ENCODE measurements at places on chromosomes 11 and 22.

DNA sequence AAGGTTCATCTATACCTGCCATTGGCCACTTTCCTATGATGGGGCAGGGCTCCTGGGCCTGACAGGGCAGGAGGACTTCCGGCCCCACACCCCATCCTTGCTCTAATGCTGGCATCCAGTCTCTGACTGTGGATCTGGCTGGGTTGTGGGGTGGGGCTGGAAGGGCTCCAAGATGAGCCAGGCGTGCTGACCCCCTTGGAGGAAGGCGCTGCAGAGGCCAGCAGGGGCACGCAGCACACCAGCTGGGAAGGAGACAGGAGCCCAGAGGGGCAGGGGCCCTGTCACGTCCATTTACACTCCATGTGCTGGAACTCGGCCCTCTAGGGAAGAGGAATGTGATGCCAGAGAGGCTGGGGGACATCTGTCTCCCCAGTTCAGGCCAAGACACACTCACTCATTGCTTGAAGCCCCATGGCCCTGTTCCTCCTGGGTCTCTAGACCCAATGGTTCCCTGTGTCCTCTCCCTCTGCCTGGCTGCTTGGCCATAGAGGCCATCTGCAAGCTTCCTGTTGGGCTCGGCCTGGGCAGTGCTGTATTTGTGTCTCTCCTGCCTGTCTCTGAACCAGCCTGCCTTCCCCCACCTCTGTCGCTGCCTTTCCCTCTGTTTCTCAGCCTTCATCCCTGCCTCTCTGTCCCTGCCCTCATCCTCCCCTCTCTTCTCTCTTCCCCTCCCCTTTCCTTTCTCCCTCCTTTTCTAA lies 67.5 kb upstream of the NECTIN1 start:
- DNase-seq = no peak

DNA sequence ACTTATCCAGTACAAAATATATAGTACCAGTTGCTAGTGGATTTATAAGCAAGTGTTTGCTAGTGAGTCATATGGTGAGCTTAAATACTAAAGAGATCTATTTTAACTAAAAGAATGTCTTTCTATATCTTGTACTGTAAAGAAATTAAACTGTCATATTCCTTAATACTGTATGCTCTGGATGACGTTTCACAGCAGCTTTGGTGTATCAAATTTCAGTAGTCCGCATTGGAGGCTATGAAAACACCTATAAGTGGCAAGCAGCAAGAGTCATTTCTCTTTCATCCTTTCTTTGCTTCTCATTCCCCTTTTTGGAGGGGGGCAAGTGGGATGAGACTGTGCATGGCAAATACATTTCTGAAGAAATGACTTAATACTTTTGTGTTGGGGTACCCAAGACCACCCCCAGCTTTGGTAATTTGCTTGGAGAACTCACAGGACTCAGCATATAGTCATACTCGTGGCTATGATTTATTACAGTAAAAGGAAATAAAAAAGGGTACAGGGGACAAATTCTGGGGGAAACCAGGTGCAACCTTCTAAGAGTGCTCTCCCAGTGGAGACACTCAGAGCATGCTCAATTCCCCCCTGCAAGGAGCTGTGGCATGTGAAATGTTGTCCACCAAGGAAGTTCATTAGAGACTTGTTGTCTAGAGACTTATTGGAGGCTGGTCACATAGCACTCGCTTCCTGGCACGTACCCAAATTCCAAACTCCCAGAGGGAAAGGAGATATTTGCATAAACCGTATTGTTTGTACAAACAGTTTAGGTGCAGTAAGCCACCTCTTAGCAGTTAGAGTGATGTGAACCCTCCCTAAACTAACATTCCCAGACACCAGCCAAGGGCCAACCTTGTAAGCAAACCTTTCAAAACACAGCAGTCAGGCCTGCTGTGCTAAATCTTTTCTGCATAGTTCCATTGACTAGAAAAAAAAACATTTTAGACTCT lies 210.8 kb downstream of the PGR start:
- no peak for DNase-seq

DNA sequence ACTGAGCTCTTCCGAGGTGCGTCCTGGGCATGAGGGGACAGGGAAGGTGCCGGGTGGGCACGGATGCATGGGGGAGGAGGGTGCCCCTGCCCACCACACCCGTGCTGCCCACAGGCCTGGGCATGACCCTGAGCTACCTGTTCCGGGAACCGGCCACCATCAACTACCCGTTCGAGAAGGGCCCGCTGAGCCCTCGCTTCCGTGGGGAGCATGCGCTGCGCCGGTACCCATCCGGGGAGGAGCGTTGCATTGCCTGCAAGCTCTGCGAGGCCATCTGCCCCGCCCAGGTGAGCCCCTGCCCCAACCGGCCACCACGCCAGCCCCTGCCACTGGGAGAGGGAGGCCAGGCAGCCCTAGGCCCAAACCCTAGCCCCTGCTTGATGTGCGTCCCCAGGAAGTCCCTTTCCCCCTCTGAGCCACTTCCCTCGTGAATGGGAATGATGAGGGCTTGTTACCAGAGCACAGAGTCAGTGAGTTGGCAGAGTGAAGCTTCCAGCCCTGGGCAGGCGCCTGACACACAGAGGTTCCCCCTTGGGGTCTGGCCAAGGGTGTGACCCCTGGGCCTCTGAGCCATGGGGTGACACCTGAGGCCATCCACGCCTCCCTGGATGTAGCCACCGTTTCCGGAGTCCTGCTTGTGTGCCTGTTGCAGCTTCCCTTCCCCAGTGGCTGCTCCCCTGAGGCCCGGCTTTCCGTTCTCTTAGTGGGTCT lies 2.7 kb downstream of the NDUFS8 start:
- no peak for DNase-seq

GRCh38 chr11:94528551-94528950 lies 15.2 kb upstream of the FUT4 start:
- DNase-seq = no peak

- no peak for DNase-seq
These were observed 230.7 kb downstream of the FAT3 start for GRCh38 chr11:92455210-92455790.

- DNase-seq = no peak
These were observed 829.6 kb downstream of the KCNA4 start for GRCh38 chr11:29187215-29187614.

DNA sequence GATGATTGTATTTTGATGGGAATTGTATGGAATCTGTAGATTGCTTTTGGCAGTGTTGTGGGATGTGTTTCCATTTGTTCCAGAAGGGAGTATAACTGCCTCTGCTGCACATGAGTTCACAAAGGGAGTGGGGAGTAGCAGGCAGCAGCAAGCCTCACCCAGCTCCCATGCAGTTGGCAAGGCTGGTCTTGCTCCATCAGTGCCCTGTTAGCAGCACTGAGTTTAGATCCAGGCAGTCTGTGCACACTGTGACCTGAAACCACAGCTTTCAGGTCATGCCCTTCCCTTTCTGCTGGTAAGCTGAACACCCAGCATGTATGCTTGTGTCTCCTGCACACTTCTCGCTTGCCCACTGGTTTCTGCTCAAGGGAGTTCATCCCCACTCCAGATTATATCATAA lies 3.7 kb upstream of the NUCB2 start:
- no peak for DNase-seq

- DNase-seq = no peak
These were observed 7.3 kb upstream of the TEAD1 start for GRCh38 chr11:12666915-12667314.

- peak; percentile 72 for DNase-seq
These were observed 565 bp downstream of the GAS2L1 start for GRCh38 chr22:29306835-29307595.

- no peak for DNase-seq
These were observed 132.0 kb downstream of the ELP4 start for GRCh38 chr11:31641477-31642062.

GRCh38 chr22:47342446-47342845 lies 580.0 kb downstream of the TBC1D22A start:
- no peak for DNase-seq

GRCh38 chr11:35115688-35116030 lies 23.3 kb upstream of the CD44 start:
- DNase-seq = no peak

DNA sequence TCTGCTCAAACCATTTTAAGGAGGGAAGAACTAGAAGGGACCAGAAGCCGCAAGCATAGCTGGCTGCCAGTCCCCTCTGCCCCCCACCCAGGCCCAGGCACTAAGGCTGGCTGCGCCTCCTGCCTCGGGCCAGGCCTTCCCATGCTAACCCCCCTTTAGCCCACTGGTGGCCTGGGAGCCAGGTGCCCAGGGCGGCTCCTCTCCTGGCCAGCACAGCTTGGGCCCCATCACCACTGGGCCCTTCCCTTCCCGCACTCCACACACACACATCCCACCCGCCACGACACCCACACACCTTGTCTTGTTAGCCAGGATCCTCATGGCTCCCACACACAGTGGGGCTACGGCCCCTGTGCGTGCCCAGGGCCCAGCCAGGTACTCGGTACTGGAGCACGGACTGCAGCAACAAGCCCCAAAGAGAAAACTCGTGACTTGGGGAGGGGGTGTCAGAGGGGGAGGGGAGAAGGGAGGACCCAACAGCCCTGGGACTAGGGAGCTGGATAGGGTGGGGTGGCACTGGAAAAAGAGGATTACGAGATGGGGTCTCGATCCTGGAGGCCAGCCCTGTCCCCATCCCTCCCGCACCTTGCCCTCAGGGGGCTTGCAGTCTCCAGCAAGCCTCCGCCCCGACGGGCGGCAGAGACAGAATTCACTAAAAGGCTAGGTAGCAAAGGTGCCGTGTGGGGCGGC lies 16.0 kb downstream of the BCL9L start:
- DNase-seq = no peak

- DNase-seq = no peak
These were observed 12.9 kb downstream of the KRTAP5-5 start for GRCh38 chr11:1642288-1643145.

All from amniotic stem cell (primary cell).